Epithelial cell of prostate (primary cell): ENCODE measurements at places on chromosomes 3 and 15.

- DNase-seq = no peak
Observed at GRCh38 chr15:31727612-31728011, 302.7 kb upstream of the CHRNA7 start.

- peak; percentile 73 for DNase-seq
Observed at GRCh38 chr3:190116551-190117067, 4.1 kb downstream of the P3H2 start.

GRCh38 chr15:60745469-60746061 lies 266.6 kb upstream of the ICE2 start:
- DNase-seq = no peak

DNA sequence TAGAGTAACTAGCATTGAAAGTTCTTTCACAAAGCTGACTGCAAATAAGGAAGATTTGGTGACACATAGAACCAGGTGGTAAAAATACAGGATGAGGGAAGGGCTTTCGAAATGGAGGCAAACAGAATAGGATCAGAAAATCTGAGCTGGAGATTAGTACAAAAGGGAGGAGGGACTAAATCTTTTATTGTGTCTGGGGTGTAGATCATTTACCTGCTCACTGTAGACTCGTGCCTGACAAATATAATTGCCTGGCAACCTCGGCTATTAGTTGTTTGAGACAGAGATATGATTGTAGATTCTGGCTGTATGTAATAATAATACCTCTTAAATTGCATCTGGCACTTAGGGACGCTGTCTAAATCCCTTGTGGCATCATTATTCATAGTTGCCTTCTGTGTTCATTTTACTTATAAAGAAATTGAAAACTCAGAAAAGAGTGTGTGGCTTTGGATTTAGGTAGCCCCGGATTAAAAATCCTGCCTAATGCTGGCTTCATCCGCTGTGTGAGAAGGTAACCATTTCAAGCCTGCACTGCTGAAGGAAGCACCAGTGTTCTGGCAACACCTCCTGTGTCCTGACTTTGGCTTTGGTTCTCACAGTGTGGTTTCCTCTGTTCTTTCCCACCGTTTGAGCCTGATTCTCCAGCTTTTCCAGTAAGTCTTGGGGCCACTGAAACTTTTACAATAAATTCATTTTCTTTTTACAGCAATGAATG lies 25.0 kb upstream of the GPR160 start:
- no peak for DNase-seq

DNA sequence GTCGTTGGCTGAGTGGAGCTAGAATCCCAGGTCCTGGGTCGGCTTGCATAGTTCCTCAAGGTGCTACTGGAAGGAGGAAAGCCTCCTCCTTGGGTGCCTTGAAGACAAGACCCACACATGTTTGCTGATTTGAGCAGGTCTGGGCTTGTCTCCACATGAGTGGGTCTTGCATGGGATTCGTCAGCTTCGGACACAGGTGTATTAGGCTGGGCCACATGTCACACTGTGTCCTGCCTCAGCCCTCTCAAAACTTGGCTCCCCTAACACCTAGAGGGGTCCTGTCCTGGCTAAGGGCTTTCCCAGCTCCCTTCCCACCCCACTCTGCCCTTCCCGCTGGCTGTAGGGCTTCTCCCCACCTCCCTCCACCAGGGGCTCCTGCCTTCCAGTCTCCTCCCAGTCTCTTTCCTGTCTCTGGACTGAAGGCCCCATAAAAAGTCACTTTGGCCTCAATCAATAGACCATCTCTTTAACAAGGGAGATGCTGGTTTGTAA lies 73.0 kb upstream of the ADPGK start:
- DNase-seq = no peak

- DNase-seq = no peak
Observed at GRCh38 chr3:72086042-72086742, 301.2 kb upstream of the PROK2 start.

- DNase-seq = no peak
Observed at GRCh38 chr3:138284957-138285477, 44.6 kb downstream of the NME9 start.

DNA sequence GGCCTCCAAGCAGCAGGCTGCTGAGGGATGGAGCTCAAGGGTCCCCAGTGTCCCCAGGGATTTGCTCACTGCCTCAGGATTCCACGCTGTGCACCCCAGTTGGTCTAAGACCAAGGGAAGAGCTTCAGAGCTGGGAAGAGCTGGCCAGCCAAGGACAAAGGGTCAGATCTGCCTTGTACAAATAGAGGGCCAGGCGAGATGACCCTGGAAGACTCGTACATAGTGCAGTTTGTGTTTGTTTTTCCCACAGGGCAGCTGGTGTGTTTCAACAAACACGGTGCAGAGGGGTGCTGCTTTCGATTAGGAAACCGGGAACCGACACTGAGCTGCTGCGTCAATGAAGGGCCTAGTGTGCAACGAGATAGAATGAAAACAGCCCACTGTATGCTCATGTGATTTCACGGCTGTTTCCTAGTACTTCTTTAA lies 56.1 kb upstream of the TRPM1 start:
- DNase-seq = no peak

- no peak for DNase-seq
Observed at GRCh38 chr3:182920515-182921084, 59.7 kb downstream of the DCUN1D1 start.

DNA sequence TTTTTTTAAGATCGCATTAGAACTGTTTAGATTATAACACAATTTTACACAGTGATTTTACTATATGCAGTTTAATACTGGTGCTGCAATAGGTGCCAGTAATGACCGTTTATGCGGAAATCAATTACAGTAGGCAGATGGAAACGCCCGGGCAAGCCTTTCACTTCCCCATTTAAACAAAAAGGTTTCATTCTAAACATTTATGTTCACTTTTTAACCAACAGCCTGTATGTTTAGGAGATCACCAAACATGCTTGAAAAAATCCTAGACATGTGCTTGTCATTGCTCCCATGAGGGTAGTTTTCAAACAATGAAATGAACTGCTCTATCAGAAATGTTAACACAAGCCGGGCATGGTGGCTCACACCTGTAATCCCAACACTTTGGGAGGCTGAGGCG lies 2.7 kb downstream of the BNIP2 start:
- no peak for DNase-seq

- no peak for DNase-seq
Observed at GRCh38 chr15:83720468-83720867, 66.5 kb downstream of the ADAMTSL3 start.

GRCh38 chr3:123793425-123793824 lies 90.7 kb downstream of the MYLK start:
- no peak for DNase-seq

DNA sequence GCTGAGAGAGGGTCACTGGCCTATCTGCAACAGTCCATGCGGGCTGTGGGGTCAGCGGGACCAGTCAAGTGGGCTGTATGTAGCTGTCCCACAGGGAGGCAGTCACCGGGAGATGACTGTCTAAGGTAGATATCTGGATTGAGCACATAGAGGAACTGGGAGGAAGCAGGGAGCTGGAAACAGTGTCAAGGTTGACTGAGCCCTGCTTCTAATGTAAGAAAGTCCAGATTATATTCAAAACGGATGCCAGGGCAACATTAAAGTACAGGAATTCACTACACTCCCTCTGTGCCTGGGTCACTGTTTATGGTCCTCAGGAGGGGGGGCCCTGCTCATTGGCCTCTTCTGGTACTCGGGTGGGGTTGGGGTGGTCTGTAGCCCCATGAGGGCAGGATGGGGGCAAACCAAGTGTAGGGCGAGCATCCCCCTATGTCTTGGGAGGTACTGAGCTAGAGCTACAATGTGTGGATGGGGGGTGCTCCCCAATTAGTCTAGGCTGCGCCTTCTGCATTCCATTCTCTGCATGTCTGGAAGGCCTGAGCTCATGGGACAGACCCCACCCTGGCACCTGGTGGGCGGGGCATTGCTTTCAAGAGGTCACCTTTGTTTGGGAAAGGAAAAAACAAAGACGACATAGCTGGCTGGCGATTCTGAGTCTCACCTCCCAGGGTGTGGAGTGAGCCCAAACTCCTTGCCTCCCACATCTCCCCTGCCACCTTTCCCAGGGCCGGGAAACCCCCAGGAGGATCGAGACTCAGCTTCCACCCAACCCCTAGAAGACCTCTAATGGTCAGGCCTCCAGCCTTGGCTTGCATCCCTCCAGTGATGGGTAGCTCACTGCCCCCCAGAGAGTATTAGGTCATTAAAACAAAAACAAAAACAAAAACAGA lies 45.1 kb upstream of the C15orf39 start:
- DNase-seq = no peak

- no peak for DNase-seq
Observed at GRCh38 chr3:80688814-80689213, 921.0 kb upstream of the ROBO1 start.

- DNase-seq = no peak
Observed at GRCh38 chr3:191342411-191342810, 12.1 kb upstream of the UTS2B start.
